ENCODE measurements at places on chromosomes 16 and 17. TPM values are rescaled to one million over a fixed set of nuclear protein-coding genes. Genes with fewer than 3 reads are reported as not detected.

Gene OTOP2
- not detected for total RNA-seq

Gene PSMB10
- total RNA-seq = 95.8 TPM

DNA sequence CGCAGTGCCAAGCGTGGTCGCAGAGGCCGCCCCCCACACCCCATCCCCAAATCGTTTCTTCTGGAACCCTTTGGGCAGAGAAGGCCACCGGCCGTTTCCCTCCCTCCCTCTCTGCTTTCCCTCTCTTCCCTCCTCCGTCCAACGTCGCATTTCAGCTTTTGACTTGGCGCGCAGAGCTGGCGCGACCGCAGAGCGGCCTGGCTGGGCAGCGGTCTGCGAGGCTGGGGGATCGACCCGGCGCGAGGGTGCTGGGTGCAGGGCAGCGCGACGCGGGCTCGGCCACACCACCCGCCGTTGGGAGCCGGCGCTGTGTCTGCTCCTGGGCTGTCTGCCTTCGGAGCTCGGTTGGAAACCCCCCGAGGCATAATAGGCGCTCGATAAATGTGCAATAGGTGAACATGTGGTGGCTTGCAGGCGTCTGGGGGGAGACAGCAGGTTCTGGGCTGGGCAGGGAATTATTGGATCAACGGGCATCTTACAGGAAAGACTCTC, 2.8 kb upstream of the NTN3 start:
- DNase-seq = peak; percentile 15

DNA sequence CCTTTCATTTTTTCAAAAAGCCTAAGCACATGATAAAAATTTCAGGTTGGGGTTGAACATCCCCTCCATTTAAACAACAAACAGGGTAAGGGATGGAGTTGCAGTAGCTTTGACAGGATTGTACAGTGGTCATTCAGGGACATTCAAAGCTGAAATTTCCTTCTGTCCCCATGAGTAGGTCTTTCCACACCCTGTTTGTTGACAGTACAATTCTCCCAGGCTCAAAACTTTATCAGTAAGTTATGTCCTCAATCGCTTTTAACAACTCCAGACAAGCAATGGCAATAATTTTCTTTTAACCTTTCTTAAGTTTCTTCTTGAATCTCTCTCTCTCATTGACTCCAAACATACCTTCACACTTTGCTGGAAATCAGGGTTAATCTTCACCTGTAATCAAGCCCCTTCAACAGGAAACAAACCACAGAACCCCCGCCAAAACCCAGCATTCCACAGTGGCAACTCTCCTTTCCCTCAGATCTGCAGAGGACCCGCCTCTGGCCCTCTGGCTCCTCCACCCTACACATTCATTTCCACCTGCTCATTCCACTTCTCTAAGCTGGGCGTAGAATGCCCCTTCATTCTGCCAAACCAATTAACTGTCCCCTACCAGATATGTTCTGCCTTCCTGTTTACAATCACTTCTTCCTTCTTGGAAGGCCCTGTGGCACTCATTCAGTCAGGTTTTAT, 20.7 kb downstream of the TXNDC11 start:
- no peak for DNase-seq

- DNase-seq = no peak
Observed at GRCh38 chr17:39486242-39486641, 25.0 kb downstream of the CDK12 start.

Gene SPATA33
- 4.1 TPM for total RNA-seq

Gene DHRS7C
- not detected for total RNA-seq

- DNase-seq = no peak
Observed at GRCh38 chr17:8828517-8828875, 29.3 kb upstream of the MFSD6L start.

DNA sequence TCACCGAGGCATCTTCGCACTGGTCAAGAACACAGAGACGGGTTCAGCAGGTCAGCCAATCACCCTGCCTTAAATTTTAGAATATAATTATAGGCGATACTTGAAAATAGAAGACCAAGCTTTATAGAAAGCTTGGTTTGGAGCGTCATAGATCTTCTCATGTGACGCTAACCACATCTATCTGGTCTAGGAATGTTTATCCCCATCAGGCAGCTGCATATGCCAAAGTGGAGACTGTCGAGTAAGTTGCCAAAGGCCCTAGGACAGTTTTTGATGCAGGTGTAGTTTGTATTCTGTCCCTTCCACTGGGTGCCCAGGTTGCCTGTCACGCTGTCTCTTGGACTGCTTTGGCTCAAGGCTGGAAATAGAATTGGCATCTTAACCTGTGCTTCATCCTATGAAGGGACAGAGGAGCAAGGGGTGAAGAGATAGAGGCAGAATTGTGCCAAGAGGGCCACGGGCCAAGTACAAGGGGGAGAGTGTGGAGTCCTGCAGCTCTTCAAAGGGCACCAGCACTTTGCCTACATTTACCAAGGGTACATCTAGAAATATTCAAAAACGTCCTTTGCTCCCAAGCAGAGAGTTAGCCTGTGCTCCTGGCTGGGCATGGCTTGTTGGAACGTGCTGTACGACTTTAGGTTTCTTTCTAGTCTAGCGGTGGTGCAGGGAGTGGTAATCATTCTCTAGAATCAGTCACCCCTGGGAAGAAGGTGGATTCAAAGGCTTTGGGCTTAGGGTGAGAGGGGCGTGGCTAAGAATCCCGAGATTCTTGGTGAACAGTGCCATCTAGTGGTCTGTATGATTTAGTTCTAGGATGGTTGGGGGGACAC, 5.3 kb upstream of the WIPI1 start:
- DNase-seq = peak; percentile 92

GRCh38 chr17:40293363-40293762, 5.7 kb downstream of the CDC6 start:
- DNase-seq = peak; percentile 70

GRCh38 chr17:78675836-78676235, 98.6 kb upstream of the DNAH17 start:
- no peak for DNase-seq

Gene LRRC46
- total RNA-seq = 0.05 TPM

DNA sequence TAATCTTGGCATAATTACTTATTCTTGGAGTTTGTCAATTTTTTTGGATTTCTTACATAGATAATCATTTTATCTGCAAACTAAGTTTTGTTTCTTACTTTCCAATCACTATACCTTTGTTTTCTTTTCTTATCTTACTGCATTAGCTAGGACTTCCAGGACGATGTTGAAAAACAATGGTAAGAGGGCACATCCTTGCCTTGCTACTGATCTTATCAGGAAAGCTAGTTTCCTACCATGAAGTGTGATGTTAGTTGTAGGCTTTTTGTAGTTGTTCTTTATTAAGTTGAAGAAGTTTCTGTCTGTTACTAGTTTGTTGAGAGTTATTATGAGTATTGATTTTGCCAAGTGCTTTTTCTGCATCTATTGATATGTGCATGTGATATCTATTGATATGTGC, 31.0 kb downstream of the CDH13 start:
- peak; percentile 58 for DNase-seq

DNA sequence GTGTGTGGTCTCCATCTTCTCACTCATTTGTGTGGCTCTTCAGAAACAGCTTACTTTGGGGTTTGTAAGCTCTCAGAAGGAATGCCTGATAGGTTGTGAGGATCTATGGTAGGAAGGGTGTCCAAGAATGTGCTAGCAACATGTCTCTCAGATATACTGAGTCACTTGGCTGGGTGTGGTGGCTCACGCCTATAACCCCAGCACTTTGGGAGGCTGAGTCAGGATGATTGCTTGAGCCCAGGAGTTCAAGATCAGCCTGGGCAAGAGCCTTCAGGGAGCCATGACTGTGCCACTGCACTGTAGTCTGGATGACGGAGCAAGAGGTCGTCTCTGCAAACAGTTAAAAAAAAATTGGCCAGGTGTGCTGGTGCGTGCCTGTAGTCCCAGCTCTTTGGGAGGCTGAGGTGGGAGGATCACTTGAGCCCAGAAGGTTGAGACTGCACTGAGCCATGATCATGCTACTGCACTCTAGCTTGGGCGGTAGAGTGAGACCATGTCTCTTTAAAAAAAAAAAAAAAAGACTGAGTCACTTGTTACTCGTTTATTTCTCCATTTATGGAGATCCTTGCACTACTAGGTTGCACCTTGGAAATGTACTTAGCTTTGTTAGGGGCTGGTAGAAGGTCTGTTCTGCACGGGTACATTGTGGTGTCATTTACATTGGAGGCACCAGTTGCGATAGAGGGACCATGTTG, 232.0 kb downstream of the SNX29 start:
- no peak for DNase-seq

Measured in dermis blood vessel endothelial cell (primary cell).